B cell (primary cell): ENCODE measurements at places on chromosomes 1 and 21. TPM values are rescaled to one million over a fixed set of nuclear protein-coding genes. Genes with fewer than 3 reads are reported as not detected.

DNA sequence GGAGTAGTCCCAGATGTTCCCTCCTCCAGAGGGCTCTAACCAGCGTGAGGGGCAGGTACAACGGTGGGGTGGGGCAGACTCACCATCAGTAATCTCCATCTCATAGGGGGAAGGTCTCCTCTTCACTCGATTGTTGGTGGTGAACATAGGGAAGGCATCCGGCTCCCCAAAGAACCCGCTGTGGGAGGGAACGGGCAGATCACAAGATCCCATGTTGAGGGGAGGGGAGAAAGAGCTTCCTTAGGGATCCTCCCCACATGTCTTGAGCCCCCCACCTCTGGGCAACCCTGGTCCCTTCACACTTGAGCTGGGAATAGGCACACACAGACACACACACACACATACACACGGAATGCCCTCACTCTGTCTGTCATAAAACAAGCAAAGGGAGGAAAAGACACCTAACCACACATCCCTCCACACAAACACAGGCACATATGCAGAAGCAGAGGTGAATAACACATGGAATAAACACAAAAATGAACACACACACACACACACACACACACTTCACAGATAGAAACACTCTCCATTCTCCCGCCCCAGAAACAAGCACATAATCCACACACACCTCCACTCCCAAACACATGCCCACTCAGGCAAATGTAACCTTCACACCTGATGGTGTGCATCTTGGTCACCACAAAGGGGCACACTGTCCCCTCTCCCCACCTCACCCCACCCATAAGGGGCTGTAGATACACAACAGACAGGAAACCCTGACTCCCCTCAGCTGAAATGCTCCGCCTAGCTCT lies 7.9 kb downstream of the TAL1 start:
- no peak for DNase-seq

DNA sequence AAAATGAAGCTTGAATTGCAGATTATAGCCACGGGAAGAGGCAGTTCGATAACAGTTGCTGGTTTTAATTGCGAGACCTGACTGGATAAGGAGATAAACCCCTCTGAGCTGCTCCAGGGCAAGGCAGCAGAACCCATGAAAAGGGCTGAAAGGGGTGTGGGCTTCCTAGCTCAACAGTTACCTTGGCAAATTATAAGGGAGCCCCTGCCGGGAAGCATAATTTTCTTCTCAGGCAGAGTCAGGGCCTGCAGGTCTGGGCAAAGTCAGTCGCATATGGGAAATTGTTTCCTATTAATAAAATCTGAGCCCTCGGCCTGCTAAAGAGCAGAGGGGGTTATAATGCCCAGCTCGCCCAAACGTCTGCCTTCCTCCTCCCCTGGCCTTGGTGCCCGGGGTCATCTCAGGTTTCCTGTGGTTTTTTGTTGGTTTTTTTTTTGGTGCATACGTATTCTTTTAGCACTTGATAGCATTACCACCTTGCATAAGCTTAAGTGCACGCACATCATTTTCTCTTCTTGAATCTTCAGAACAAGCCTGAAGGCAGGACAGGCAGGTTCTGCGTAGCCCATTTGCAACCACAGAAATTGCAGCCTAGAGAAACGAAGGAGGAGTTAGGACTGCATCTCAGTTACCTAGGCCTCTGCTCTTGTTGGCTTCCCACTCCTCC lies 33.9 kb upstream of the SELENON start:
- no peak for DNase-seq

GRCh38 chr1:194155962-194156361 lies 969.5 kb upstream of the B3GALT2 start:
- no peak for DNase-seq

Gene GNL2
- 44.0 and 50.6 TPM in 2 replicates for total RNA-seq

Gene CFHR1
- total RNA-seq: not detected in 2 replicates

Gene TBX15
- 0.15 and 0.17 TPM in 2 replicates for total RNA-seq

Gene LGALS8
- 64.9 and 67.0 TPM in 2 replicates for total RNA-seq

Gene RHD
- not detected in 2 replicates for total RNA-seq

DNA sequence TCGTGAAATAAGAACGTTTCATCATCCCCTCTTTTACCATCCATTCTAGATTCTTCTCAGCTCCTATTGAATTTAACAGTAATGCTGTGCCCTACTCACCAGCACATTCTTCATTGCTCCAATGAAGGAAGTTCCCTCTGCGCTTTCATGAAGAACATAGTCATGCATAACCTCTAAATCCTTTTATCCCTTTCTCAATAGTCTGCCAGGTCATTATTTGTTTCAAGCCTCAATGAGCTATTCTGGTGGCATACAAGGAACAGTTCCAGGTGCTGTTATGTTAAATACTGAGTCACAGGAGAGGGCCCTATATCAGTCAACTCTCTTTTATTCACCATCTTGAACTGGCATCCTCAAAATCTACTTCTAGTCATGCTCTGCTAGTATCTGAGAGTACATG lies 381.0 kb downstream of the GPATCH2 start:
- DNase-seq: no peak

- no peak for DNase-seq
Measured at GRCh38 chr1:56864430-56864829, 9.8 kb downstream of the C8A start.

DNA sequence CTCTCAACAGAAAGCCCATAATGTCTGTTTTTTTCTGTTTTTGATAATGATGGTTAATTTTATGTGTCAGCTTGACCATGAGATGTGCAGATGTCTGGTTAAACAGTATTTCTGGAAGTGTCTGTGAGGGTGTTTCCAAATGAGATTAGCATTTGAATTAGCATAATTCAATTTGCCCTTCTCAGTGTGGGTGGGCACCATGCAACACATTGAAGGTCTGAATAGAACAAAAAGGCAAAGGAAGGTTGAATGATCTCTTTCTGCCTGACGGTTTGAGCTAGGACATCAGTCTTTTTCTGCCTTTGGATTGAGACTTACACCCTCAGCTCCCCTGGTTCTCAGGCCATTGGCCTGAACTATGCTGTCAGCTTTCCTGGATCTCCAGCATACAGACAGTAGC lies 34.9 kb upstream of the SPATA6 start:
- DNase-seq: no peak

- DNase-seq: no peak
Measured at GRCh38 chr1:77824079-77824478, 44.6 kb downstream of the MIGA1 start.

- peak; percentile 84 for DNase-seq
Measured at GRCh38 chr1:206575165-206575893, 36.9 kb downstream of the EIF2D start.
